ENCODE measurements at places on chromosomes 7 and 10.

- DNase-seq, result no peak
These were observed 48.8 kb upstream of the SLC35B4 start for GRCh38 chr7:134365341-134366054.

- DNase-seq, result no peak
These were observed 24.8 kb downstream of the C10orf67 start for GRCh38 chr10:23319835-23320234.

DNA sequence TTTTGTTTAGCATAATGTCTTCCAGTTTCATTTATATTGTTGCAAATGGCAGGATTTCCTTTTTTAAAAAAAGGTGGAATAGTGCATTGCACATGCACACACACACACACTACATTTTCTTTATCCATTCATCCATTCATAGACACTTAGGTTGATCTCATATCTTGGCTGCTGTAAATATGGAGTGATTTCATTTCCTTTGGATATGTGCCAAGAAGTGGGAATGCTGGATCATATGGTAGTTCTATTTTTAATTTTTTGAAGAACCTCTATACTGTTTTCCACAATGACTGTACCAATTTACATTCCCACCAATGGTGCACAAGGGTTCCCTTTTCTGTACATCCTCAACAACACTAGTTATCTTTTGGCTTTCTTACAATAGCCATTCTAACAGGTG is 68.9 kb downstream of the EBLN1 start:
- DNase-seq, result no peak

DNA sequence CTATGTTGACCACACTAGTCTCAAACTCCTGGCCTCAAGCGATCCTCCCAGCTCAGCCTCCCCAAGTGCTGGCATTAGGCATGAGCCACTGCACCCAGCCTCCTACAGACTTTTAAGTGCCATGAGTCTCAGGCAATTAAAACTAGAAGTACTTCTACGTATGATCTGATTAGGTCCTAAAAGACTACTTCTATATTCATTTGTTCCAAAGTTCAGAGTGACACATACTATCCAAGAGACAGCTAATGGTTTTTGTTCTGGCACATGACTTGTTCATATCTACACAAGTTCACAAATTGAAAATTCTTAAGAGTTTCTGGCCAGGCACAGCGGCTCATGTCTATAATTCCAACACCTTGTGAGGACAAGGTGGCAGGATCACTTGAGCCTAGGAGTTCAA is 11.7 kb downstream of the ARHGAP19 start:
- no peak for DNase-seq

GRCh38 chr7:144842377-144842851 is 6.6 kb upstream of the TPK1 start:
- DNase-seq, result no peak

DNA sequence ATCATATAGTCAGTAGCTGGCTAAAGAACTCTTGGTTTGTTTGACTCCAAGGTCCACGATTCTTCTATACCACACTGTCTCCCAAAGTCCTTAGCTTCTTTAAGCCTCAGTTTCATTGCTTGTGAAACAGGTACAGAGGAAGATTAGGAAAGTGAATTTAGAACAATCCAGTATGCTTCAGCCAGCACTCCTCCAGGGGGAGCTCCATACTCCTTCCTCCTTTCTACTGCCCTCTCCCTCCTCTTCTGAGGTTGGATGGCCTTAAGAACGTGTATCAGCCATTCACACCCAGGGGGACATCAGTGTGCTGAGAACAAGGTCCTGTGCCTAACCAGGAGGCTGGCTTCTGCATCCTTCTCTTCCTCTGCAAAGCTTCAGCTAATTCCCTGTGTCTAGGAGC is 54.8 kb upstream of the CALD1 start:
- no peak for DNase-seq

- no peak for DNase-seq
These were observed 162.0 kb upstream of the PLXNA4 start for GRCh38 chr7:132738254-132738653.

- DNase-seq, result no peak
These were observed 165.8 kb downstream of the INHBA start for GRCh38 chr7:41536873-41537665.

DNA sequence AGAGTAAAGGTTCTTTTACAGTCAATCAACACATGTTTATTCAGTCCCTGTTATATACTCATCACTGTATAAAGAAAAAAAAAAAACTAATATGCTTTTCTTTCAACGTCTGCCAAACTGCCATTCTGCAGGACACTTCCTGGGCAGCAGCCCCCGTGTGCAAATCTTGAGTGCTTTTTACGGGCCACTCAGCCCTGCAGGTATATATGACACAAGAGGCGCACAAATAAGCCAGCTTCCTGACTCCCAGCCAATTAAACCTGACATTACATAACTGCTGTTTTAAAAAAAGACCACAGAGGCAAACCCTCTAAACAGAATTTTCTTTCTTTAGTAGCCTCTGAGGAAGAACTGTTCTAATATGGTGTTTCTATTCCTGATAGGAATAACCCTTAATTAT is 263.0 kb upstream of the NEBL start:
- no peak for DNase-seq

GRCh38 chr7:80726666-80727065 is 88.2 kb downstream of the CD36 start:
- DNase-seq, result no peak

DNA sequence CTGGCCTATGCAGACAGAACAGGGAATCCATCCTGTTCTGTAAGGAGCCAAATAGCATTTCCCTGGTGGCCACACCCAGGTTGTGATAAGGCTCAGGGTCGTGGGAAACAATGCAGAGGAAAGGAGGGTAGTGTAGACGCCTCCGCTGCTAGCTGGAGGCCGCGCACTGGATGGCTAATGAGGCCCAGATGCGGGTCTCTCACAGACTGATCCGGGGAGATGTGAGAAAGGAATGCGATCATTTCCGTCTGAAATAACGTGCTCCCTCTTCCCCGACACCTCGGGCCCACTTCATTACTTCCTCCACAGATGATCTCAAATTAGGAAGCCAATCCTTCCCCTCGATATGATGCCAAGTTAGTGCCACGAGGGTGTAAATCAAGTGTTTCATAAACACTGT is 203.3 kb downstream of the TAX1BP1 start:
- no peak for DNase-seq

- DNase-seq, result no peak
These were observed 46.7 kb upstream of the DLG5 start for GRCh38 chr10:77973276-77973675.

- no peak for DNase-seq
These were observed 11.9 kb upstream of the NDUFA5 start for GRCh38 chr7:123569352-123570010.

DNA sequence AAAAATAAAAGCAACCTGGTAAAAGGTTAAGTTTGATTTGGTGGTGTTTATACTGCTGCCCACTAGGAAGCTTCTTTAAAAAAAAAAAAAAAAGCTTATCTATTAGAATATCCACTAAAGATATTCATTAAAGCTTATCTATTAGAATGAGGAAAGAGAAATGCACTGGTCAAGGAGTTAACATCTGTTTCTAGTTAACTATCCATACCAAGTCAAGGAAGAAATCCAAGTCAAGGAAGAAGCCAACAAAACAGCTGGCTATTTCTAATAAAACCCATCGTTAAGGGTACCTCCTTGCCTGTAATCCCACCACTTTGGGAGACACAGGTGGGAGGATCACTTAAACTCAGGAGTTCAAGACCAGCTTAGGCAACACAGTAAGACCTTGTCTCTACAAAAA is 82.6 kb downstream of the JMJD1C start:
- DNase-seq, result no peak

DNA sequence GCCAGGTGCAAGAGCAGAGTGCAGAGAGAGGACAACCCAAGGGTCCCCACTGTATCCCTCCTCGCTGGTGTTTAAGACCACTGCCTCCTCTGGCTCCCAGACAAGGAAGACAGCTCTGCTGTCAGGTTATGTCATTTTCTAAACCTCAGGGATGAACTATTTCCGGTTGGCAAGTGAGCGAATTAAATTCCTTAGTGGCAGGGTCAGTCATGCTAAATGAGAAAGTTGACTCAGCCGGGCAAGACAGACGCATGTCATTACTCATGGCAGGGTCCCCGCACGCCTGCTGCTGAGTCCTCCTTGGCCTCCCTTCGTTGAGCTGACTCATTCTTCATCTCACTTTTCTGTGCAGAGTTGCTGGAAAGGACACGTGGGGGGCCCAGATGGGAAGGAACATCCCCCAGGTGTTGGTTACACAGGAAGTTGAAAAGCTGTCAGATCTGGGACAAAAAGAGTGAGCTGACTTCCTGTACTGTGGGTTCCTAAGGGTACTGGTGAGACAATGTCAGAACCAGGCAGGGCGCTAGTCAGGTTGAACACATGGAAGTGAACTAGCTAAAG is 47.1 kb upstream of the UCN3 start:
- DNase-seq, result no peak

- DNase-seq, result no peak
These were observed 30.5 kb downstream of the GRK5 start for GRCh38 chr10:119237722-119238436.

DNA sequence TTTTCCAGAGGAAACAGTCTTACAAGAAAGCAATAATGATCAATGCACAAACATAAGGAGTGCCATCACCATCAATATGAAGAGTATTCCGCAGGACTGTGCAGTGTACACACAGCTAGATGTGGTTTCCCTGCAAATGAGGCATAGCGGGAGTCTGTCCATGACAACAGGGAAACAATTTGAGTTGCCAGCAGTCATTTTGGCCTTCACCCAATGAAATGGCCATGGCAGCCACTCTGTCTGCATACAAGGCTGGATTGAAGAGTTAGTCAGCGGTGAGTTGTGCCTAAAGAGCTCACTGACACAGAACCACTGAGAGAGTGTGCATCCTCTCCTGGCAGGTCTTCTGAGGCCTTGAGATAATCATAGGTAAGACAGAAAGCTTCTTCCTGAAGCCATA is 303.3 kb downstream of the IPMK start:
- no peak for DNase-seq

DNA sequence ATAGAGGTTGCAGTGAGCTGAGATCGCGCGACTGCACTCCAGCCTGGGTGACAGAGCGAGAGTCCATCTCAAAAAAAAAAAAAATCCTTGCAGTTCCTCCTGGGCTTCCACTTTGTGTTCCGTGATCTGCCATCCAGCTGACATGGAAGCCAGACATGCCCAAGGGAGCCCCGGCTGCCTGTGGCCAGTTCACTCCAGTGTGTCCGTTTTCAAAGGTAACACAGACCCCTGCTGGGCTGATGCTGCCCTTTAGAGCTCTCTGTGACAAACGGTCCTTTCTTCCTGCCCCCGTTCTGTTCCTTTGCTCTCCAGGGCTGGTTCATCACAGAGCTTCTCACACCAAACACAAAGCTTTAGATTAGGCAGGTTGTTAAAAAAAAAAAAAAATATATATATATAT is 130.8 kb downstream of the CUL2 start:
- DNase-seq, result no peak

DNA sequence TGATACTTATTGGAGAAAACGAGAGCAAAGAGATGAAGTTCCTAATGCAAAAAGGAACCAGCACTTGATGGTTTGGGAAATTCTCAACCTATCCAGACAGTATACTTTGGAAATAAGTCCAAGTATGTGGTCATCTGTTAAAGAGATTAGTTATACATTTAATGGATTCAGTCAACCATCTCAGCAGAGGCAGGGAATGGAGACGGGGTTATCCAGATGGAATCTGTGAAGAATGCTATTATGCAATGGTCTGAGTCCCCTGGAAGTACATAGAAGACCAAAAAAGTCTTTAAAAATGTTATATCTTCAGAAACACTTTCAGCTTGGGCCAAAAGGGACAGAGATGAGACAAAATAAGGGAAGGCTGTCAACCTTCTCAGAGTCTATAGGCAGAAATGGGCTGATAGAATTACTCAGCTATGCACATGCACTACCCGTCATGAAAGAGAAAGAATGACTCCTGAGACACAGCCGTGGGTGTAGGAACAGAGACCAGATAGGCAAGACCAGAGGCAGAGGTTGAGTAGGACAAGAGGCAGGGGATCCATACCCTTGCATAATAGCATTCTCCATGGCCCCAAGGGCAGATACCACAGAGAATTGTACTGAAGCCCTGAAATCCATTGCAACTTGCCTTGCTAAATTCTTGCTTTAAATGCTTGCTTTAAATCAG is 738.8 kb upstream of the POT1 start:
- DNase-seq, result no peak

- DNase-seq, result no peak
These were observed 174.6 kb downstream of the CCDC71L start for GRCh38 chr7:106486331-106486730.

GRCh38 chr10:130026670-130027456 is 62.8 kb upstream of the EBF3 start:
- DNase-seq, result no peak

GRCh38 chr10:18345308-18345707 is 205.1 kb downstream of the CACNB2 start:
- DNase-seq, result no peak

DNA sequence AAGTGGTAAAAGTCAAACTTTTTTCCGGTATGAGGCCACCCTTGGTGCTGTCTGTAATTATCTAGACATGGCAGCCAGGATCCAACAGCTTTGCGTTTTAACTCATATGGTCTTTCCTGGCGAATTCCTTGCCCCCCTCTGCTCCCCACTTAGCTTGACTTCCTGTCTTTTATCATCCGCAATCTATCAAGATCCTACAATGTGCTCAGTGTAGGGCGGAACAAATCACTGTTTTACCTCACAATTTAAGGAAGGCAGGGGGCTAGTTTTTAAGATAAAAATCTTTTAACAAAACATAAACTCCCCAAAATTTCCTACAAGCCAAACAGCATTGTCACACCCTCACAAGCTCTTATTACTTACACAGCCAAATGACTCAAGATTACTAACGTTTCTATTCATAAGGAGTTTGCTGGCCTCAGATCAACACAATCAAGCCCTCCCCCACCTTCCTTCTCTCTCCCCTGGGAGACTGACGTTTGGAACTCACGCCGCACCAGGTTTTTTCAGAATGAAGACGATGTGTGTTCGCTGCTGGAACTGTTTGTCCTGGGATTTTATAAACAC is 1.3 kb upstream of the CDK14 start:
- DNase-seq, result no peak

DNA sequence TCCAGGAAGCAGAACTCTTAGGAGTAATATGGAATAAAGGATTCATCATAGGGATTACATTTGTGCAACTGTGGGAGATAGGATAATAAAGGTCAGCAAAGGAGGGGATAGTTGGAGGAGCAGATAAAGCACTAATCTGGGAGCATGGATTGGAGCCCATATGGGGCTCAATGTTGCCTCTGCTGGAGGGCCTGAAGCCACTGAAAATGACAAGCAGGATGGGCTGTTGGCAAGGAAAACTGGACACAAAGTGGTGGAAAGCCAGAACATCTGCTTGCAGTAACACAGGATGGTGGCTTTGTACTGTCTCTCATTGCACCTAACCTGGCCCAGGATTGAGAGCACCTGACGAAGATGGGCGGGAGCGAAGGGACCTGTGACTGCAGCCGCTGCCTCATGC is 15.0 kb upstream of the COMMD3 start:
- DNase-seq, result no peak

DNA sequence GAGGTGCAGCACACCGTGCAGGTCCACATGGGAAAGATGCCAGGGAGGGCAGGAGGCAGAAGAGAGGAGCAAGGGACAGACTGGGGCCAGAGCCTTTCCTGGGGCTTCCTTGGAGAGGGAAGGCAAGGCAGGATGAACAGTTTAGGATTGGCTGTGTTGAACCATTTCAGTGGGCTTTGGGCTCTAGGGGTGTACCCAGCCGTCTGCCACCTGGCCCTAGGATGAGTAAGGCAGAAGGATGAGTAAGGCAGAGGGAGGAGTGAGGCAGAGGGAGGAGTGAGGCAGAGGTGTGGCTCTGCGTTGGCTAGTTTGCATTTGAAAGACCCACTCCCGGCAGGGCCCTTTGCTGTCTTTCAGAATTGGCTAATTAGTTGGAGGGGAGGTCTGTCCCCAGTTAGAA is 31.5 kb upstream of the PRF1 start:
- no peak for DNase-seq

GRCh38 chr10:75712242-75712880 is 280.9 kb downstream of the LRMDA start:
- DNase-seq, result no peak

All from left renal pelvis (tissue), 4 donors.